DMS79 treated with DMSO at 0.1 percent for 48 hours (cell line): ENCODE measurements at places on chromosomes 12 and 14.

- peak; percentile 4 for DNase-seq
Measured at GRCh38 chr12:42469355-42470175, 120.0 kb downstream of the PRICKLE1 start.

- peak; percentile 94 for DNase-seq
Measured at GRCh38 chr12:28583701-28584261, 393.5 kb downstream of the CCDC91 start.

- DNase-seq = no peak
Measured at GRCh38 chr12:99201906-99202645, 445.5 kb upstream of the GARIN6 start.

GRCh38 chr12:96234591-96235483 lies 40.7 kb downstream of the ELK3 start:
- no peak for DNase-seq

DNA sequence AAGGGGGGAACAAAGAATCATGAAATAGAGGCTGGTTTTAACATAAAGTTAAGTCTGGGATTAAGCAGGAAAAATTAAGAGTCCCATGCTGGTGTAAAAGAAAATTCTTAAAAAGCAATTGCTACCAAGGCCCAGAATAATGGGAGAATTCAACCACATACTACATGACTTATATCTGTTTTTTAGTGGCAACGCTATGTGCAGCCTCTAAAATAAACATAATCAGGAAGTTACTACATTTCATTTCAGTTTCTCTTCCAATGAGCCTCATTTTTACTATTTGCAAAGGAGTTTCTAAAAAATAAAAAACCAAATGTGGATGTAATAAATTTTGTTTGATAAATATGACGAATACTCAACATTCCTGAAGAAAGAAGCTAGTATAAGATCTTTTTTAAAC lies 58.1 kb downstream of the CPNE8 start:
- DNase-seq = no peak

DNA sequence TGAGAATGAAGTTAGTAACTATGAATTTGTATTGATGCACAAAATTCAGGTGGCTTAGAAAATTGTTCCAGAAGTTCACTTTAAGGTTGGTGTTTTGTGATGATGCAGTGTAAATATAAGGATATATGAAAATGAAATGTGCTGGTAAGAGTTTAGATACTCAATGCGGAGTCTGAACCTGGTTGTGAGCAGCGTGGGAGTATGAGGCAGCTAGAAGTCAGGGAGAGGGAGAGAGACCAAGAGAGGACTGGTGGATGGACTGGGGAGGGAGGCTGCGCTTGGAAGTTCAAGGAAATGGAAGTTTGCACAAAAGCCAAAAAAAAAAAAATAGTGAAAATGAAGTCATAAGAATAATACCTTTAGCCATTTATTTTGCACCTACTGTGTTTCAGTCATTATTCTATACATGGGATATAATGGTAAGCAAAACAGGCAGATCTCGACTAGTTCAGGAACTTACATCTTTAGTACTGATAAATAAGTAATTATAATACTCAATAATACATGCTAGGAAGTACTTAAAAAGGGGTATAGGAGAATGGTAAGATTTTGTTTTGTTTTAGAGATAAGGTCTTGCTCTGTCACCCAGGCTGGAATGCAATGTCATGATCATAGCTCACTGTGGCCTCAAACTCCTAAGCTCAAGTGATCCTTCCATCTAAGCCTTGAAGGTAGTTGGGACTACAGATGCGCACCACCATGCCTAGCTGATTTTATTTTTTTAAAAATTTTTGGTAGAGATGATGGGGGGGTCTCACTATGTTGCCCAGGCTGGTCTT lies 10.0 kb upstream of the RAB21 start:
- no peak for DNase-seq

GRCh38 chr14:89720741-89721729 lies 233.5 kb downstream of the EFCAB11 start:
- DNase-seq = no peak

GRCh38 chr14:31619440-31619839 lies 58.2 kb downstream of the NUBPL start:
- DNase-seq = no peak

- DNase-seq = no peak
Measured at GRCh38 chr12:76024942-76025600, 6.5 kb downstream of the PHLDA1 start.

DNA sequence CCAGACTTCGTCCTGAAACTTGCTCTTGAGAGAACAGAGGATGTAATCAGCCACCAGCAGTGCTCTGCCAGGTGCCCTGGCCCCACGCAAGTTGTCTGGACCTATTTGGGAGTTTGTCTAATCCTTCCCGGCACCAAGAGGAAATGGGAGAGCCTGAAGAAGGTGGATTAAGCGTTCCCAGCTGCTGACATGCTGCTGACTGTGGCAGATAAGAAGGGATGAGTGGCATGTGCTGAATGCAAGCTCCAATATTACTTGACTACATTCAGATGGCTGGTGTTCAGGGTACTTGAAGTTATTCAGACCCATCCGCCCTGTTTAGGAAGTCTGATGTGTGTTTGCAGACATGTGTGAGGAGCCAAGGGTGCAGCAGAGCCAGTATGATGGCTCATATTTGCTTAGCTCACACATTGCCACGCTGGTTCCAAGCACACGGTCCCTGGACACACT lies 440.6 kb upstream of the CCDC196 start:
- DNase-seq = no peak

- DNase-seq = no peak
Measured at GRCh38 chr12:74685385-74685784, 147.8 kb downstream of the ATXN7L3B start.

DNA sequence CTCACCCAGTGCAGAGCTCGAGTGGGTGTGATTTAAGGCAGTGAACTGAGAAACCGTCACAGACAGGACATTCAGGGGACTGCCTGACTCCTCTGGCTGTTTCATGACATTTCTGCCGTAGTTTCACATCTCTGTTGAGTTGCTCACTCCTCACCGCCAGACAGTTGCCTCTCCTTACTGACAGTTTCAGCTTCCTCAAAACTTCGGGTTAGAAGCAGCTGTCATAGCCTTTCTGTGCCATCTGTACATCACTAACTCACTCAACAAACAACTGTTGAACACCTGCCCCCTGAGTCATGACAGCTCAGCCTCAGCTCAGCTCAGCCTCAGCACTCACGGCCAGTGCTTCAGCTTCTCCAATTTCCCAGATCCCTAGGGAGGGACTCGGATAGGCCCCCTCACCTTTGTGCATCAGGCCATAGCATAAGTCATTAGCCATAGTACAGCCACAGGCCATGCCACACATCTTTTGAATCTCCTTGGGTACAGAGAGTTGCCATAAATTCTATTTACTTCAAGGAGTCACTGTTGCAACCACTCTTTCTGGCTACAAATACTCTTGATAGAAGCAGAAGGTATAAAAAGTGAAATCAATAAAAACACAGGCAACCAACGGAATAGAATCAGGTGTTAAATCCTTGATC lies 6.2 kb upstream of the SLC15A4 start:
- DNase-seq = no peak

GRCh38 chr12:27060740-27061139 lies 21.6 kb downstream of the C12orf71 start:
- DNase-seq = no peak
